CD4-positive, CD25-positive, alpha-beta regulatory T cell (primary cell): ENCODE measurements at places on chromosomes 12 and 14. TPM values are rescaled to one million over a fixed set of nuclear protein-coding genes. Genes with fewer than 3 reads are reported as not detected.

The SAMD15 gene
- not detected for polyA plus RNA-seq

The NFATC4 gene
- polyA plus RNA-seq = not detected

The CDK4 gene
- 62.2 TPM for polyA plus RNA-seq

The NKX2-1 gene
- polyA plus RNA-seq = not detected
